Renal cortical epithelial cell (primary cell): ENCODE measurements at places on chromosomes 1 and 21. TPM values are rescaled to one million over a fixed set of nuclear protein-coding genes. Genes with fewer than 3 reads are reported as not detected.

The AADACL4 gene
- total RNA-seq, result not detected in 2 replicates

- DNase-seq, result peak; percentile 45
Observed at GRCh38 chr1:12649971-12650421, 6.1 kb downstream of the AADACL4 start.

The MINDY1 gene
- 35.4 and 47.7 TPM in 2 replicates for total RNA-seq

DNA sequence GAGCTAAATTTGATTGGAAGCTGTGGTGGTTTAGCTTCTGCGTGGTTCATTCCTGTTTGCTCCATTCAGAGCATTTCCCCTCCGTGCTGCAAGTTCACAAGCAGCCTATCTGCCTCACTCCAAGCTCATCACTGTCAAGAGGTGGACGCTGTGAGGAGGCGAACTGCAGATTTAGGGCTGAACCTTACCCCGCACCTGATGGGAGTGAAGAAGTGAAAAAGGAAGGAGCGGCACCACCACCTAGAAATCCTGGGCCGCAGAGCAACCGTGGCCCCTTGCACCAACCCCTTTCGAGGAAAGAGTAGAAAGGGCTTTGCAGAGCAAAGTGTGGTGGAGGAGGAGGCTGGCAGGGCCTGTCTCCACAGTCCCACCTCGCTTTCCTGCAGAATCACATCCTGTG lies 117.4 kb downstream of the IER5 start:
- DNase-seq, result peak; percentile 8

- DNase-seq, result peak; percentile 62
Observed at GRCh38 chr1:43991476-43992231, at the start of gene CCDC24. Gene CCDC24, plus strand, starts transcription at chr1:43991599. Its CDS starts 280 bp downstream, at chr1:43991879.

DNA sequence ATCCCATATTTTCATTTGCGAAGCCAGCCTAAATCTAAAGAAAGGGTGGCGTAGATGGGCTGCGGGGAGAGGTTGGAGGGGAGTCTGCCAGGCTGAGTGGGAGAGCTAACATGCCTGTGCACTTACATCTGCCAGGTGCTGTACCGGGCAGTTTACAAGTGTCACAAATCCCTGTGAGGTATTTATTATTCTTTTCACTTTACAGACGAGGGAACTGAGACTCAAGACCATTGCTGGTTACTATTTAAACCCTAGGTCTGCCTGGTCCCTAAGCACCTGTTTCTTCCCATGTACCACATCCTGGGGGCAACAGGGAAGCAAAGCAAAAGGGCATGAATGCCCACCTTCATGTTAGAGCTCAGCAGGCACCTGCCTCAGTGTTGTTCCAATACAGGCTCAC lies 19.4 kb upstream of the EFNA1 start:
- no peak for DNase-seq

The TRNP1 gene
- total RNA-seq, result 86.7 and 106 TPM in 2 replicates

The CHD5 gene
- 1.2 TPM in 1 of 2 replicates, not detected in the other for total RNA-seq

DNA sequence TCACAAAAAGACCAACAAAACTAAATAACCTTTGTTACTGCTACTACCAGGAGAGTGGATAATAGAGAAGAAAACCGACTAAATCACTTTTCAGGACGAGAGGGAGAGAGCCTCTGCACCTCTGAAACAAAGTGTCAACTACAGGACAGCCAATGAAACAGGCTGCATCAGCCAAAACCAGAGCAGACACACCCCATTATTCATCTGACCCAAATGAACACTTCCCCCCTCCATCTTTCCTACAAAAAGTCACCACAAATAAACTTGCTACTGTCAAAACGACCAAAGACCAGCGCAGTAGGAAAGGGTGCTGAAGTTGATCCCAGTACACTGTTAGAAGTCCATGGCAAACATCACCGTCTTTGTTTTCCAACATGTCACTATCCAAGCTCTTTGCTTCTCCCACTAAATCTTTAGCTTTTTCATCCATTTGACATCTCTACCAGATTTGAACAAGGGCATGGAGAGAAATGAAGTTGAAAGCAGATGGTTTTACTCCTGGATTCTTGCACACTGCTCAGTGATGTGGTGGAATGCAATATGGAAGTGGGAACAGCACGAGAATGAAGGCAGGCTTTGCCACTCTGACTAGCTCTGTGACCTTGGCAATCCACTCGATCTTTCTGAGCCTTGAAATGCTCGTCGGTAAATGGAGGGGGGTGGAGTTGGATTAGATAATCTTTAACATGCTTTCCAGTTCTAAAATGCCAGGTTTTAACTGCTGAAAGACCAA lies 20.5 kb downstream of the DSTYK start:
- peak; percentile 70 for DNase-seq

DNA sequence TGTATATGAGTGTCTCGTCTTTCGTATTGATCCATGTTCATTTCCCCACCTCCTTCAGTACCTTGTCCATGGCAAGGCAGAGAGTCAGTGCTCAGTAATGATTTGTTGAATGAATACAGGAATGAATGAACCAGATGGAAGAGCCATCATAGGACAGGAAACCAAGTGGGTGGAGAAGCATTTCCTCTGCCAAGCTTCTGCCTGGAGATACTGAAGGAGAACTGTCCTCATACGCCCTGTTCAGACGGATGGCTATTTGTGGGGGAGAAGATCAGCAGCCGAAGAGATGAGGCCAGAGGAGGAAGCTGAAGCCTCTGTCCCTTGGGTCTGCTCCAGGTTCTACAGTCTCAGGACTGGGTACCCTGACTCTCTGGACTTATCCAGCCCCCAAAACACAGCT lies 5.8 kb downstream of the FAM43B start:
- DNase-seq, result no peak

DNA sequence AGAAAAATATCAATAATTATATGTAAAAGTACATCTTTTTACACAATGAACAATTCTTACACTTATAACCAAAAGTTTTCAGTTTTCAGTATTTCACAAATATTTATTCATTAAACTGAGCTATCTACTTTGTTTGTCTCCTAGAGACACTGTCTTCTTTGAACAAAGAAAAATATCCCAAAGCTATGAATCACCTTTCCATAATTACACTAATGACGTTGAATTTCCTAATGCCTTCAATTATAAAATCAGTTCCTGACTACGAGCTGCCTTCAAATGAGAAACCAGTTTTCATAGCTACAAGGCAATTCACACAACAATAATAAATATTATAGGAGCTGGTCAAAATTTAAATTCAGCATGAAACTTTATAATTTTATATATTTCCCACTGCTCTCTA lies 201.8 kb upstream of the BRINP3 start:
- DNase-seq, result peak; percentile 8

The KRTAP10-2 gene
- not detected in 2 replicates for total RNA-seq

DNA sequence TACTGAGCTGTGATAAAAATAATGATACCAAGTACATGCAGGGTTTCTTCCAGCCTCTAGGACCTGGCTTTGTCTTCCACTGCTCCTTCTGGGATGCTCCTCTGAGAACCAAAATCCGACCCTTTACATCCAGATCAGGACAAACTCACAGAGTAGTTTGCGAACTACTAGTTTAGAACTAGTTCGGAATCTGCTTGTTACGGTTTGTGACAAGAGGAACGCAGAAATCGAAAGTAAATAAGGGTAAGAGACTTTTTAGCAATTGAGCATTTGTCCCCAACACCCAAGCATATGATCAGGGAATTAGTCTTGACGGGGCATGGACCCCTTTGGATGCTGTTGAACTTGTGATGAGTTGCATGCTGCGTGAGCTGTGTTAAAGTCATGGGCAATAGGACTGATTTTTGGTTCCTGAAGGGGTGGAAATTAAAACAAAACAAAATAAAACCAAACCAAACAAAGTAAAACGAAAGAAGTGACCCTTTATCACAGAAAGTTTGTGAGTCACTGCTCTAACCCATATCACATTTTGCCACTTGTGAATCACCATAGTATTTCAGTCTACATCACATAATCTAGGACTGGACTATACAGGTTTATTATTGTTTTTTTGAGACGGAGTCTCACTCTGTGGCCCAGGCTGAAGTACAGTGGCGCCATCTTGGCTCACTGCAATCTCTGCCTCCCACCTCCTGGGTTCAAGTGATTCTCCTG lies 35.7 kb upstream of the ERRFI1 start:
- no peak for DNase-seq

DNA sequence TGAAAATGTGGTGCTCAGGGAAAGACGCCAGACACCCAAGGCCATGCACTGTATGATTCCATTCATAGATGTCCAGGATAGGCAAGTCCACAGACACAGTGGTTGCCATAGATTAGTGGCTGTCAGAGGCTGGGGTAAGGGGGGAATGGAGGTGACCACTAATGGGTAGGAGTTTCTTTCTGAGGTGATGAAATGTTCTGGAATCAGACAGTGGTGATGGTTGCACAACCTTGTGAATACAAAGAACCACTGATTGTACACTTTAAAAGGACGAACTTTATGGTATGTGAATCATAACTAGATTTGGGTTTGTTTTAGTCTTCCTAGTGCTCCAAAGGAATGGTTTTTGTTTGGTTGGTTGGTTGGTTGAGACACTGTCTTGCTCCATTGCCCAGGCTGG lies 51.7 kb downstream of the PRAMEF20 start:
- no peak for DNase-seq

The DLGAP3 gene
- 0.05 TPM in 1 of 2 replicates, not detected in the other for total RNA-seq

GRCh38 chr1:188065917-188066316 lies 1237.2 kb downstream of the PLA2G4A start:
- no peak for DNase-seq

The RAB3B gene
- total RNA-seq, result 15.6 and 33.9 TPM in 2 replicates

- DNase-seq, result peak; percentile 77
Observed at GRCh38 chr1:206021626-206022365, 1.9 kb downstream of the CTSE start.

DNA sequence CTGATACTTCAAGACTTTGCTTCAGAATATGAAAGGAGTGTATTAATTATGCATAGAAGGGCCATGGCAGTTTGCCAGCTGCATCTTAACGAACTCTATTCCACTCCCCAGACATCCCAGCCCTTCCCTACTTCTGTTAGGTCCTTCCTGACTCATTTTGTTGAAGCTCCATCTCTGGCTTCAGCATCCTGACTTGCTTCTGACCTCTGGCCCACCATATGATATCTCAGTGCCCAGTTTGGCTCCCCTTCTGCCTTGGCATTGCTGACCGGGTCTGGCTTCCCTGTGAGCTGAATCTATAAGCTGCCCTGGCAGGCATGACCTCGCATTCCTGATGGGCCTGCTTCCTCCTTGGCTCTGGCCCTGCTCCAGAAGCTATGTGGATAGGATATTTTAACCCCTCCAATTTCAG lies 27.6 kb upstream of the ARHGAP29 start:
- no peak for DNase-seq

DNA sequence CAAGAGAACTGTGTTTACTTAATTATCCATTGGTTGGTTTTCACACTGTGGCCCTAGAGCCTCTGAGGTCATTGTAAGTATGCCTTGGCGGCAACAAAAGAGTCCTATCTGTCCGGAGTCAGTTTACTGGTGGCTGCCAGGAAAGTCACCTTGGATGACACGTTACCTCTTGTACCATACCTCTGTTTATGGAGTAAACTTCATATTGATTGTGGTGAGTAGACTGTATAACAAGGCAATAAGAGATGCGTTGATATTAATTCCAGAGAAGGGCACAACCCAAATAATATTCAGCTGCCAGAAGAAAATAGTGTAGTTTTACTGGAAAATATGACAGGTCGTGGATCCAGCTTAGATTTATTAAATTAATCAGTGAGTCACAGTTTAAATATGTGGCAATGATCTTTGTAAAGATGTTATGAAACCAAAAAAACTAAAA lies 20.4 kb upstream of the KIF14 start:
- no peak for DNase-seq

- no peak for DNase-seq
Observed at GRCh38 chr1:205061227-205061626, 18.2 kb downstream of the CNTN2 start.

GRCh38 chr1:88237058-88237457 lies 447.0 kb upstream of the PKN2 start:
- DNase-seq, result peak; percentile 50

The SLAMF9 gene
- total RNA-seq, result not detected in 2 replicates

DNA sequence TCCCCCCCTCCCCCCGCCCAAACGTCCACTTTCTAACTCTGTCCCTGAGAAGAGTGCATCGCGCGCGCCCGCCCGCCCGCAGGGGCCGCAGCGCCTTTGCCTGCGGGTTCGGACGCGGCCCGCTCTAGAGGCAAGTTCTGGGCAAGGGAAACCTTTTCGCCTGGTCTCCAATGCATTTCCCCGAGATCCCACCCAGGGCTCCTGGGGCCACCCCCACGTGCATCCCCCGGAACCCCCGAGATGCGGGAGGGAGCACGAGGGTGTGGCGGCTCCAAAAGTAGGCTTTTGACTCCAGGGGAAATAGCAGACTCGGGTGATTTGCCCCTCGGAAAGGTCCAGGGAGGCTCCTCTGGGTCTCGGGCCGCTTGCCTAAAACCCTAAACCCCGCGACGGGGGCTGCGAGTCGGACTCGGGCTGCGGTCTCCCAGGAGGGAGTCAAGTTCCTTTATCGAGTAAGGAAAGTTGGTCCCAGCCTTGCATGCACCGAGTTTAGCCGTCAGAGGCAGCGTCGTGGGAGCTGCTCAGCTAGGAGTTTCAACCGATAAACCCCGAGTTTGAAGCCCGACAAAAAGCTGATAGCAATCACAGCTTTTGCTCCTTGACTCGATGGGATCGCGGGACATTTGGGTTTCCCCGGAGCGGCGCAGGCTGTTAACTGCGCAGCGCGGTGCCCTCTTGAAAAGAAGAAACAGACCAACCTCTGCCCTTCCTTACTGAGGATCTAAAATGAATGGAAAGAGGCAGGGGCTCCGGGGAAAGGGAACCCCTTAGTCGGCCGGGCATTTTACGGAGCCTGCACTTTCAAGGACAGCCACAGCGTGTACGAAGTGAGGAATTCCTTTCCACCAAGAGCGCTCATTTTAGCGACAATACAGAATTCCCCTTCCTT lies 158.1 kb downstream of the RUNX1 start:
- DNase-seq, result no peak

GRCh38 chr1:19581381-19581780 lies 62.7 kb upstream of the NBL1 start:
- no peak for DNase-seq

GRCh38 chr21:23496729-23497128 lies 2110.6 kb downstream of the MRPL39 start:
- no peak for DNase-seq

- DNase-seq, result no peak
Observed at GRCh38 chr1:62891956-62892562, 108.1 kb downstream of the ATG4C start.

The JAM2 gene
- 0.05 and 0.17 TPM in 2 replicates for total RNA-seq

DNA sequence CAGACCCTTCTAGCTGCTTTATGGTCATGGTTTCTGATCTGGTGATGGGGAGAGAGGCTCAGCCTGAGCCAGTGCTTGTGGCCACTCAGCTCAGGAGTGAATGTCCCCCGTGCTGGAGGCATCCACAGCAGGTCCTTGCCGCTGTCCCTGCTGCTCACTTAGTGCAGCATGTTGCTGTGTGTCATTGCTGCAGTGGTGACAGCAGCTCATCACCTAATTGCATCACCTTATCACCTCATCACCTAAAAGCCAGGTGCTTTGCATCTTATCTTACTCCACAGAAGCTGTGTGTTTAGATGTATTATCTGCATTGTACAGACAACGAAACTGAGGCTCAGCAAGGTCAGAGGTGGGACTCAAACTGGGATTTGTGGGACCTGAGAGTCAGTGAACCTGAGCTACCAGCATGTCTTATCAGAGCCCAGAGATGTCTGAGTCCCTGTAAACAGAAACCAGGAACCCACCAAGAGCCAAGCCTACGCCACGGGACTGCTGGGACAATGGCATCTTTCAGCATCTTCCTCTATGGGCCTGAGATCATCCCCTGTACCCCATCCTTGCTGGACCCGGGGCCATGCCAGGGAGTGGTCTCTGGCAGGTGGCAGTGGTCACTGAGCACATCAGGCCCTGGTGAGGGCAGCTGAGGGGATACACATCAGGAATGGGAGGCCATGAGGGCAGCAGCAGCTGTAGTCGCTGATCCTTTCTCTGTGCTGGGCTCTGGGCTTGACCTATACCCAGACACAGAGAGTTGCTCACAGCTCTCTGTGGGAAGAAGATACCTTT lies 6.5 kb downstream of the PODN start:
- no peak for DNase-seq

GRCh38 chr1:15178571-15179484 lies 25.3 kb downstream of the TMEM51 start:
- peak; percentile 99 for DNase-seq
